ENCODE measurements at places on chromosomes 7 and 10.

- DNase-seq, result no peak
Measured at GRCh38 chr7:479115-479947, 40.3 kb downstream of the PDGFA start.

DNA sequence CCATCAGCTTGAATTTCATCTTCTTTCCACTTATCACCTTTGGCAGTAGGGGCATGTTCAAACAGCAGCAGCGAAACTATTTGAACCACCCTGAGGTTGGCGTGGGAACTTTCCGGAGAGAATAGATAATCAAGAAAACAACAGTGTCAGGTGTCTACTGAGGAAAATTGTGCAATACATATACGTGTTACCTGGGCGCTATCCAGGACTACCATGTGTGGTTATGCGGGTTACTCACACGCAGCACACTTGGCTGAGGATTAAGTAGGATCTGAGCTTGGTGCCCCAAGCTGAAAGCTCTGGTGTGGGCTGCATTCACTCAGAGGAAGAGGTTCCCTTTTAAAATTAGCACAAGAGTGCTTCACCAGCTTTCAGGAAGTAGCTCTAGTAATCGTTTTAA lies 8.8 kb upstream of the ABI1 start:
- no peak for DNase-seq

- DNase-seq, result no peak
Measured at GRCh38 chr10:106980495-106981451, 183.7 kb downstream of the SORCS1 start.

GRCh38 chr10:3866332-3866731 lies 81.3 kb upstream of the KLF6 start:
- DNase-seq, result no peak

- no peak for DNase-seq
Measured at GRCh38 chr7:100369105-100369504, 4.2 kb upstream of the PILRA start.

GRCh38 chr7:77395626-77396025 lies 20.5 kb downstream of the GSAP start:
- DNase-seq, result no peak

- DNase-seq, result no peak
Measured at GRCh38 chr7:122118757-122119156, 25.3 kb downstream of the AASS start.

- no peak for DNase-seq
Measured at GRCh38 chr10:117782276-117782675, 239.7 kb downstream of the EMX2 start.

Measured in endothelial cell of umbilical vein (primary cell).